Esophagus muscularis mucosa (tissue), 4 donors: ENCODE measurements at places on chromosomes 5 and 9.

GRCh38 chr9:109255394-109255793 is 65.5 kb downstream of the EPB41L4B start:
- no peak for DNase-seq

- no peak for DNase-seq
Measured at GRCh38 chr5:107289030-107289714, 381.6 kb downstream of the EFNA5 start.

GRCh38 chr5:177290816-177291596 is 12.5 kb downstream of the RAB24 start:
- no peak for DNase-seq

GRCh38 chr9:124257070-124257843 is 492 bp upstream of the NEK6 start:
- no peak for DNase-seq

GRCh38 chr5:122056913-122057312 is 21.1 kb downstream of the LOX start:
- DNase-seq, result no peak

- no peak for DNase-seq
Measured at GRCh38 chr9:127629468-127630081, 17.5 kb downstream of the STXBP1 start.

GRCh38 chr9:34230556-34230955 is 51.7 kb downstream of the UBAP1 start:
- no peak for DNase-seq

- no peak for DNase-seq
Measured at GRCh38 chr9:29456940-29457339, 1883.7 kb upstream of the C9orf72 start.

DNA sequence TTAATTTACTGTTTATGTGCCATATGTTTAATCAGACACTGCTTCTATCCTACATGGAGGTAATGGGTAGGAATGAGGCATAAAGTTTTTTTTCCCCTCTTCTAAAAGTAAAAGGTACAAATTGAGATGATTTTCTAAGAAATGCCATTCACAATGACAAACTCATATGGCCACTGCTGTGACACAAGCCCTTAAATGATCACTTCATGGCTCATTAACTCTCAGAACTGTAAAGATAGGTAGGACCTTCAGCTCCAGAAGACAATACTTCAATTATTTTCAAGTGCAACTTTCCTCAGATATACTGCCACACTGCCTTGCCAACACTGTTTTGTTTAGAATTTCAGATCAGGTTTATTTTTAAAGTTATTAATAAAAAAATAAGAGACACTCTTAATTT is 362.9 kb upstream of the ZNF608 start:
- DNase-seq, result no peak
